Foreskin fibroblast (primary cell): ENCODE measurements at places on chromosomes 12 and 14.
A peak's percentile ranks its signal among the peaks of the same experiment; 100 is the strongest.

DNA sequence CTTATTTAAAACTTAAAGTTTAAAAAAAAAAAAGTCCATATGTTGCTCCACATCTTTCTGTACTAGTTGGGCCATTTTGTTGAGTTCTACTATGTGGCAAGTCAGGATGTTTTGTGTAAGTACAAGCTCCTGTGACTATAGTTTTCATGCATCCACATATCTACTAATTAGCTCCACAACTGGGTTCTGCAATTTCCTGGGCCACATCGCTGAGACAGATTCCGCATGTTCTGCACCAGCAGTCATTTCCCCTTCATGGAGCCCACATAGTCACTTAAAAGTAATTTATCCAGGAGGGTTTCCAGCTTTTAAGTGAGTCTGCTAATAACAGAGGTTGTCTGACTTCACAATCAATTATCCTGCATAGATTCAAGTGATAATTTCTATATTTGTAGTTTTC lies 461.4 kb downstream of the ZFP36L1 start:
- no peak for DNase-seq

- DNase-seq: no peak
Measured at GRCh38 chr12:25970082-25970481, 11.6 kb downstream of the RASSF8 start.

DNA sequence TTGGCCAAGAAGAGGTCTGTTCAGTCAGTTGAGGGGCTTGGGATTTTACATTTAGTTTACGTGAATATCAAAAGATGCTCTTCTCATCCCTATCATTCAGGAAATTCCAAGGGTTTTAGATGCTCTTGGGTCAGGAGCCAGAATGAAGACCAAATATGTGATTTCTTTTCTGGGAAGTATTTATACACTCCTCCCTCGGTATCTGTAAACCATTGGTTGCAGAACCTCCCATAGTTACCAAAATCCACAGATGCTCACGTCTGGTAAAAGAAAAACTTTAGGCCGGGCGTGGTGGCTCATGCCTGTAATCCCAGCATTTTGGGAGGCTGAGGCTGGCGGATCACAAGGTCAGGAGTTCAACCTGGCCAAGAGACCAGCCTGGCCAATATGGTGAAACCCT lies 75.9 kb downstream of the TNFAIP2 start:
- peak; percentile 44 for DNase-seq

DNA sequence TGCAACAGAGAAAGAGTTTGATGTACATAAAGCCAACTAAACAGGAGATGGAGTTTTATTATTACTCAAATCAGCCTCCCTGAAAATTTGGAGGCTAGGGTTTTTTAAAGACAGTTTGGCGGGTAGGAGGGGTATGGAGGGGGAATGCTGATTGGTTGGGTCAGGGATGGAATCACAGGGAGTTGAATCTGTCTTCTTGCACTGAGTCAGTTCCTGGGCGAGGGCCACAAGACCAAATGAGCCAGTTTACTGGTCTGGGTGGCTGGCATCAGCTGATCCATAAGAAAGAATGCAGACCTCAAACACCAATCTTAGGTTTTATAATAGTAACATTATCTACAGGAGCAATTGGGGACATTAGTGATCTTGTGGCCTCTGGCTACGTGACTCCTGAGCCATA lies 64.9 kb downstream of the RIN3 start:
- DNase-seq: peak; percentile 33

DNA sequence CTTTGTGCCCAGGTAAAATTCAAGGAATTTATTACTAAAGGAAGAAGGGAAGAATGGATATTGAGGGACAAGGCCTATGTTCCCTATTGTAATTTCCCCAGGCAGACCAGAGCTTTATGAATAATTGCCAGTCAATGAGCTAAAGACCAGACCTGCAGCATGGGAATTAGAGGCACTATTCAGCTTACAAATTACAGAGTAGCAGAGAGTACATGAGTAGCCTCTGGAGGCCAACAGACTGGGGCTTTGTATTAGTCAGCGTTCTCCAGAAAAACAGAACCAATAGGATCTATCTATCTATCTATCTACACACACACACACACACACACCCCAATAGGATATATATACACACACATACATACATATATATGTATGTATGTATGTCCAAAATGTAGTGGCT lies 120.0 kb upstream of the RPH3A start:
- DNase-seq: no peak
